Myocyte (in vitro differentiated cells): ENCODE measurements at places on chromosomes 3 and 15. TPM values are rescaled to one million over a fixed set of nuclear protein-coding genes. Genes with fewer than 3 reads are reported as not detected.

Gene SUCNR1
- total RNA-seq, result not detected in 2 replicates

Gene CCDC33
- total RNA-seq, result not detected in 2 replicates

GRCh38 chr15:40102897-40103858 is 5.5 kb downstream of the BMF start:
- peak; percentile 96 for DNase-seq

DNA sequence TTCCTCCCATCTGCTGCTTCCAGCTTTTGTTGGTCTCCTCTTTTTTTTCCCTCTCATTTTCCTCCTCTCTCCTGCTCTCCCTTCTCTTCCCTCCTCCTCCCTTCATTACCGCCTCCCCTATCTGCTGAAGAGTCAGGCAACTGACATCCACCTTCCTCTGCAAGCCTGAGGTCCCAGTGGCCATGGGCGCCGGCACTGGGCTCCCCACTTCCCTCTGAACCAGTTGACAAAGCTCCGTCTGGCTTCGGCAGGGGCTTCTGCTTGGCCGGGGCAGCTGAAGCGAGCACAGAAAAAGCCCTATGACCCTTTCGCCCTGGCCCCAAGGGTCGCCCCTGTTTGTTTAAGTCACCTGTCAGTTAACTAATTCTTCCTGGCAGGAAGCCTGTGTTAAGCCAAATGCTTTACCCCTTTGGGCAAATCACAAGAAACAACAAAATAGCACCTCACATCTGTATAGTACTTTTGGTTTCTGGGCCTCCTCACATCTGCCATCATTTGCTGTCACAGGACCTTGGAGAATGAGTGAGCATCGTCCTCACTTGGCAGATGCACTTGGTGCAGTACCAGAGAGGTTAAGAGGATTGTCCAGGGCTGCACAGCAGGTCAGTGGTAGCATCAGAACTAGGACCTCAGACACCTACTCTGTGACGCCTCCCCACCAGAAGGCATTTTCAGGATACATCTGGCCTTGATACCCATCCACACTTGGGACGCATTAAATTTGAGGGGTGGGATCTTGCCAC is 27.7 kb downstream of the ITGA11 start:
- no peak for DNase-seq

DNA sequence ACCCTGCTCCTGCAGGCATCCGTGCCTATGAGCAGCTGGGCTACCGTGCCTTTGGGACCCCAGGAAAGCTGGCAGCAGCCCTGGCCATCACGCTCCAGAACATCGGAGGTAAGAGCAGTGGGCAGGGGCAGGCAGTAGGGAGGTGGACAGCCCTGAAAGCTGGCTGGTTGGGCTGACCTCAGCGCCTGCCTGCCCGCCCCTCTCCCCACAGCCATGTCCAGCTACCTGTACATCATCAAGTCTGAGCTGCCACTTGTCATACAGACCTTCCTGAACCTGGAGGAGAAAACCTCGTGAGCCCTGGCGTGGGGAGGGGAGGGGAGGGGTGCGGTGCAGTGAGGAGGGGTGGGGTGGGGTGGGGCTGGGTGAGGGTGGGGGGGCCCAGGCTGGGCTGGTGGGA is 10.5 kb downstream of the SLC38A3 start:
- DNase-seq, result no peak

DNA sequence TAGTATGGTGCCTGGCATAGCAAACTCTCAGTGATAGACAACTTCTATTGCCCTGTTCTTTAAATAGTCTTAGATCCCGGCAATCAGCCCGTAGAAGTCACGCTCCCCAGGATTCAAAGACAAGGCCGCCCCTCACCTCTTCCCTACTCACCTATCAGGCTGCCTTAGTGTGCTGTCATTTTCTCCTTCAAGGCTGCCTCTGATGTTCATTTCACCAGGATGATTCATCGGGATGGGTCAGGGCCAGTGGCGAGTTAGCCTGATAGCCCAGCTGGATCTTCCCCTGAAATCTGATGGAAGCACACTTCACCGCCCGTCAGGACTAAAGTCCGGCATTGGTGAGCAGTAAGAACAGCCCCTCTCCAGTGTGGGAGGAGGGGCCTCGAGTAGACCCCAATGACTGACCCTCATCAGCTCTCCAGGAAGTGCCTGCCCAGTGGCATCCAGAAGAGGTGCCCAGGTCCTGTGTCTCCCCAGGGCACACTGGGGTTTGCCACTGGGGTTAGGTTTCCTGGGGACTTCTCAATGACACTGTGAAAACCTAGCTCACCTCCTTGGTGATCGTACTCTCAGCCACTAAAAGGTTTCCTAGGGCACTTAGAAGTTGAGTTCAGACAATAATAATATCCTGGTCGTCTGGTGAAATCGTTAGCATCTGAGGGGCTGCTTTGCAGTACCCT is 37.5 kb downstream of the TPM1 start:
- no peak for DNase-seq

Gene SPG21
- total RNA-seq, result 127 and 141 TPM in 2 replicates

Gene GCSAM
- not detected in 2 replicates for total RNA-seq

Gene IQCF5
- total RNA-seq, result not detected in 2 replicates

- peak; percentile 32 for DNase-seq
Observed at GRCh38 chr3:45066109-45066801, 40.2 kb downstream of the CLEC3B start.

GRCh38 chr3:140341817-140342403 is 336.0 kb upstream of the TRIM42 start:
- DNase-seq, result no peak

DNA sequence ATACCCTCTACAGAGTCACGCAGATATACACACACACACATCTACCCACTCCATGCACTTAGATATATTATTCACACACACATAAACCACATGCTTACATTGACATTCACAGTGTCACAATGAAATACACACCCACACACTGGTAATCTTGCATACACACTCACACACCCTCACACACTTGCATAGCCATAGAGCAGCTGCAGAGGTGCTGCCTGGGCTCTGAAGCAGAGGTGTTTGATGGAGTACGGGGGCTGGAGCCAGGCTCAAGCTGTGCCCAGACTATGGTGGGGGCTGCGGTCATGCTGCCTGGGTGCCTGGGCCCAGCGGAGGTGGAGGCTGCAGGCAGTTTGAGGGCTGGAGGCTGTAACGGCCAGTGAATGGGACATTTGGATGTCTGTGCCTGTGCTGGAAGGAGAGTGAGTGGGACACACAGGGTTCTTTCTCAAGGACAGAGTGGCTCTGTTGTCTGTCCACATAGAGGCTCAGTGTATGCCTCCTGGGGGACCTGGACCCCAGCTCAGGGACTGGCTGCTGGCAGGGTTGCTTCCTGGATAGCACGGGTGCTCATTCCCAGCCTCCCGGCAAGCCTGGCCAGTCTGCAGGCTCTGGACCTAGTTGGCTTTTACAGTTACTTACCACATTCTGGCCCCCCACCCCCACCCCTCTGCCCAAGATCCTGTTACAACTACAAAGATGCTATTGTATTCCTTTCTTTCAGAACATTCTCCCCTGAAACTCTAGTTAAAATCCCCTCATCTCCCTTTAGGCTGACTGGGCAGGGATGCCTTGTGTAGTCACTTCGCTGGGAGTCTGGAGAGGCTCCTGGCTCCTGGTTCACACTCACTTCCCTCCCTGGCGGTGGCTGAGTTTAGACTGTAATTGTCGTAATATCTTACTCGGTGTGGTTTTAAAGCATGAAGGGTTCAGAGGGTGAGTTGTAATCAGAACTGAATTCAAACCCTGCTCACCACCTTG is 12.5 kb downstream of the GASK1A start:
- DNase-seq, result no peak

DNA sequence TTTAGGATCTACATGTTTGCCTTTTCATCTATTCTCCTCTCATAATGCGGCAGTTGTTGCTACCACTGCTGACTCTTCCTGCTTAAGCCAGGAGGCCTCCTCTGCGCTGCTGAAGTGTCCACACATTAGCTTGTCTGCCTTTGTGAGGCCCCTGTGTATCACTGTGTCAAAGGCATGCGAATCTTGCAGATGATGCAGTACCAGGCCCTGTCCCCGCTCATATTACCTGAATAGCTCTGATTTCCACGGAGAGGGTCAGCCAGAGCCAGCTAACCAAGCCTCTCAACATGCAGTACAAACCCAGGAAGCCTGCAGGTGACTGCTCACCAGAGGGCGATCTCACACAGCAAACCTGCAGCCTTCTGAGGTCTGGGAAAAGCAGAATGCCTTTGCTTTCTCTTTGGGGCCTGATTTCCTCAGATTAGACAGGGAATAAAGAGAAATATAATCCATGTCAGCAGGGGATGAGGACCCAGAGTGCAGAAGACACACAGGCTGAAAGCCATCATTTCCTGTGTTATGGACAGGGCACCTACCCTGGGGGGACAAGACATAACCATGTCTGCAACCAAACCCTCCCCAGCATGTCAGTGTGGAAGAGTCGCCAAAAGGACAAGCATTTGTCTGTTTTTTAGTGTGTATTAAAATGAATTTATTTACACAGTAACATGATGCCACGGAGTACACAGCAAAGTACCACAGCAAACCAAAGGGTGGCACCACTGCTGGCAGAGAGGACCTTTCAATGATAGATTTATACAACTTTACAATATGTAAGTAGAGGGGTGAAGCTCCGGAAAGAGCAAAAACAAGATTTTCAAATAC is 36.8 kb upstream of the TSPAN3 start:
- peak; percentile 76 for DNase-seq

DNA sequence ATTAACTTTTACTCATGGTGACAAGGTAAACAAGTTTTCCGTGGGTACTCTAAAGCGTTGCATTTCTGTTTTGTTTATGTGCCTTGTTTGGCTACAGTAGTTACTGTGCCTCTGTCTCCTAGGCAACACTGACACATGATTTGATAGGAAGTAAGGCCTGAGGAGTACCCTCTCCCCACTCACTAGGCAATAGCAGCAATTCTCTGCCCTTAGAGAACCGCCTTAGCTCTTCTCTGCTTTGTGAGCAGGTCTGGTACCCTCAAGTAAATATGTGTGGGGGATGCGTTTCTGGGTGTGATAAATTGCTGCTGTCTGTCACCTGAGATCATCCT is at the start of gene IL5RA:
IL5RA (minus strand) TSS at position 76 of the 332 bp plus-strand sequence. CDS start 5,390 bp downstream, outside the sequence.
- peak; percentile 6 for DNase-seq

DNA sequence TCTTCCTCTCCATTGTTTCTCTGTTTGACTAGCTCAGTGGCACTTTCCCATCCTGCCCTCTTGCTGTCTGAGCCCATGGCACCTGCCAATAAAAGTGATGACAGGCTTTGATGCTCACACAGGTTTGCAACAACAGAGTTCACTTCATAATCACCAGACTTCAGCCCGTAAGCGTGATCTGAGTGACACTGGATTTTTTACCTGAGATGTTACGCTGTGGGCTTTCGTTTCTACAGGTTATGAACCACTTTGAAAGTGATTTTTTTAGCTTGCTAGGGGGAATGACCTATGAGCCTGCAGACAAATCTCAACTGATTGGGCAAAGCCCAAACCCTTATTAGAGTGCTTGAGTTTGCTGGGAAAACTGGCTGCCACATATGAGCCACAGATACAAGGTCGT is 173.9 kb upstream of the ICE2 start:
- DNase-seq, result no peak

- DNase-seq, result no peak
Observed at GRCh38 chr3:9121366-9122001, 128.0 kb downstream of the SRGAP3 start.
